ENCODE measurements at places on chromosomes 11 and 22.

DNA sequence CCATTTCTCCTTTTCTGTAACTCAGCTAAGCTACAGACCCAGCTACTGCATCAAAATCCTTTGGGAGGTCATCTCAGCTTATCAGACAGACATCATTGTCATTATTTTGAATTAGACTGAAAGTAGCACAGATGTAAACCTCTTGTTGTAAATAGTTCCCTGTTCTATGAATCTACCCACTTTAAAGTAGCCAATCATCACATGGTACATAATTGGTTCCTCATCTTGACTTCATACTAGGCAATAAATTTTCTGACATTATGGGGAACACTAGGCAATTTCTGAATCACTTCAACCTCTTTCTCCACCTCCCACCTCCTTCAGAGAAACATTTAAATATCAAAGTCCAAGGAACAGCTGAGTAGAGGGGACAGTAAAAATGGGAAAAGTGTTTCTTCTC lies 47.9 kb downstream of the MPPED2 start:
- DNase-seq: no peak

- no peak for DNase-seq
These were observed 43.3 kb upstream of the SORL1 start for GRCh38 chr11:121408830-121409229.

DNA sequence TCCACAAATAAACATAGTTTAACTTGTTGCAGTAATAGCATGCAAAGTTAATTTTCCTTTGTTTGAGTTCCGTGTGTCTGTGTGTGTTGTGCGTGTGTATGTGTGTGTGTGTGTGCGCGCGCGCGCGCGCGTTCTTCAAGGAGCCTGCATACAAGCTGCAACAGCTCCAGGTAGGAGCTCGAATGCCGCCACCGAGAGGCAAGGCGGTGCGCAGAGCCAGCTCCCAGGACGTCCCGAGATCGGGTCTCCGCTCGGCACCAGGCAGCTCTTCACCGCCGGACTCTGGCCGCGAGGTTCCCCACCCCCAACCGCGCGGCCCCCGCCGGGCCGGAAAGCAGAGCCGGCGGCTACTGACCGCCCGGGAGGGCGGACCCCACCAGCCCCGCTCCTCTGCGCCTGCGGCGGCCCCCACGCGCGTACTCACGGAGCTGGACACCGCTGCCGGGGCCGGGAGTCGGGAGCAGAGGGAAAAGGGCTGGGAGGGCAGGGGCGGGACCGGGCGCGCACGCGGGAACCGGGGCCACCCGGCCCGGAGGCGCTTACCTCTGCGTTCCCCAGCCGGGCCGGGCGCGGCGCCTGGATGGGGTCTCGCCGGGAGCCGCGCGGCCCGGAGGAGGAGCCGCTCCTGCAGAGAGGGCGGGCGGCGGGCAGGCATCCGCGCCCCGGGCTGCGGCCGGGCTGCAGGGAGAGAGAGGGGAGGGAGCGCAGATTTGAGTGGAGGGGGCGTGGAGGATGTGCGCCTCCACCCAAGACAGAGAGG lies 40.4 kb upstream of the AKIP1 start:
- peak; percentile 60 for DNase-seq

DNA sequence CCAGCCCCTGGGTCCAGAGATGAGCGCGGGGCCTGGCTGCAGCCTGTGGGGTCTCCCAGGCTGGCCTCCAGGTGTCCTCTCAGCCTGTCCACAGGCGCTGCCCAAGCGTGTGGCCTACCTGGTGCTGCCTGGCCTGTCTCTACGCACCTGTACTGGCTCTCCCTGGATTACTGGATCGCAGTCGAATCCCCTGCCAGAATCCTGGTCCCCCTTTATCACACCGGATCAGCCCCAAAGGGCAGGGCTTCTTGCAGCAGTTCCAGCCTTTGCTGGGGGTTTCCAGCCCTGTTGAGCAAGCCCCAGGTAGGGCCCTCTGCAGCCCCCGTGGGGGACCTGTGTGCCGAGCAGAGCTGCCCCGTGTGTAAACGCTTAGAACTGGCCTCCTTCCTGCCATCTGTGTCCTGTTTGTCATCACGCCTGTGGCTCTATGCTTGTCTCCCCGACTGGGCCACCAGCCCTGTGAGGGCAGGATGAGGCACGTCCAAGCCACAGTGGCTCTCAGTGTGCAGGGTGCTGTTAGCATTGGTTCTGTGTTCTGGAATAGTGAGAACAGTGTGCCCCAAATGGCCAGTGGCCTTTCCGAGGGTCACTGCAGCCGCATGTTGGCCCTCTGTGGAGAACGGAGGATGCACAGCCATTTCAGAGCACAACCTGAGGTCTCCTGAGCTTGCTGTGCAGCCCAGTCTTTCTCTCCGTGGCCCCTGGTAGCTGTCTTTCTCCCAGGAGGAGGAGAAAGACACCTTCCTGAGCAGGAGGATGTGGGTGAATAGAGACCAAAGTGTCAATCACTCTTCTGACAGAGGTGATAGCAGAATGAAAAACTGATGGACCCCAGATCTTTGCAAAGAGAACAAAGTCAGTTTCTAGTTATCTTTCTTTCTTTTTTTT lies 13.9 kb upstream of the TXNRD2 start:
- no peak for DNase-seq
